B cell (primary cell): ENCODE measurements at places on chromosomes 2 and 18.

- no peaks in the 10 kb centered on the region for H3K4me1 ChIP-seq
- no peak overlapping the region for H3K27ac ChIP-seq
- DNase-seq: no peak
- H3K4me3 ChIP-seq: no peak overlapping the region
- H3K27me3 ChIP-seq: no peaks in the 10 kb centered on the region
- H3K36me3 ChIP-seq: no peaks in the 10 kb centered on the region
Observed at GRCh38 chr18:3235846-3236245, 11.8 kb upstream of the MYL12A start.

GRCh38 chr2:182952741-182953450 is 85.4 kb downstream of the NCKAP1 start:
- DNase-seq: no peak
- H3K4me3 ChIP-seq: no peak overlapping the region
- no peak overlapping the region for H3K27ac ChIP-seq

DNA sequence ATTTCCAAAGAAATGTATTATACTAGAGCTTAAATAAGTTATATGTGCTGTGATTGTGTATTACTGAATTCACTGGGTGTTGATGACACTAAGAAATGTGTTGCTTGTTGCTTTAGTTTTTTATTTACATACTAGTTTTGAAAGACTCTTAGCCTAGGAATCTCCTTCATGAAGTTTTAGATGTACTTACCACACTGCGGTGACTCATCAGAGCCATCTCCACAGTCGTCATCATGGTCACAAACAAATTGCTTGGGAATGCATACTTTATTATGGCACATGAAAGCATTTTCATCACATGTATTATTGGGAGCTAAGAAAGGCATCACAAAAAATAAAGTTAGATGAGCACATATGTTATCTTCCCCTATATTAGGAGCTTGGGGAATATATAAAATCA is 1624.2 kb downstream of the LRP1B start:
- no peak overlapping the region for H3K27ac ChIP-seq
- H3K27me3 ChIP-seq: no peaks in the 10 kb centered on the region
- no peaks in the 10 kb centered on the region for H3K4me1 ChIP-seq
- no peaks in the 10 kb centered on the region for H3K36me3 ChIP-seq
- H3K4me3 ChIP-seq: no peak overlapping the region

DNA sequence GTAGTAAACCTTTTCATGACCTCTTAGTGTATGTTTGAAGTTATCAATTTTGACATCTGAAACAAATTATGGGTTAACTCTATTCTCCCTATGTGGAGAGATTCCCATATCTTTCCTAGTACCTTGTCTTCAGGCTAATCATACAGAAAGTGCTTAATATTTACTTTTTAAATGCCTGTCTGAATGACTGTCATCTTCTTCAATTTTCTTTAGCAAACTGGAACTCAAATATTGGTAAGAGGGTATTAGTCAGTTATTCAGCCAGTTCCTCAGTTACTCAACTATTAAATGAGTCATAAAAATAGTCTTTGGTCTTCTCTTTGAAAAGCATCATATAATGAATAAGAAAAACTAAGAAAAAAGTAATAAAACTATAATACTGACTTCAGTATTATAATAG is 1038.0 kb upstream of the PIK3C3 start:
- no peak overlapping the region for H3K27ac ChIP-seq
- no peak overlapping the region for H3K4me3 ChIP-seq
- H3K36me3 ChIP-seq: no peaks in the 10 kb centered on the region
- no peaks in the 10 kb centered on the region for H3K4me1 ChIP-seq

DNA sequence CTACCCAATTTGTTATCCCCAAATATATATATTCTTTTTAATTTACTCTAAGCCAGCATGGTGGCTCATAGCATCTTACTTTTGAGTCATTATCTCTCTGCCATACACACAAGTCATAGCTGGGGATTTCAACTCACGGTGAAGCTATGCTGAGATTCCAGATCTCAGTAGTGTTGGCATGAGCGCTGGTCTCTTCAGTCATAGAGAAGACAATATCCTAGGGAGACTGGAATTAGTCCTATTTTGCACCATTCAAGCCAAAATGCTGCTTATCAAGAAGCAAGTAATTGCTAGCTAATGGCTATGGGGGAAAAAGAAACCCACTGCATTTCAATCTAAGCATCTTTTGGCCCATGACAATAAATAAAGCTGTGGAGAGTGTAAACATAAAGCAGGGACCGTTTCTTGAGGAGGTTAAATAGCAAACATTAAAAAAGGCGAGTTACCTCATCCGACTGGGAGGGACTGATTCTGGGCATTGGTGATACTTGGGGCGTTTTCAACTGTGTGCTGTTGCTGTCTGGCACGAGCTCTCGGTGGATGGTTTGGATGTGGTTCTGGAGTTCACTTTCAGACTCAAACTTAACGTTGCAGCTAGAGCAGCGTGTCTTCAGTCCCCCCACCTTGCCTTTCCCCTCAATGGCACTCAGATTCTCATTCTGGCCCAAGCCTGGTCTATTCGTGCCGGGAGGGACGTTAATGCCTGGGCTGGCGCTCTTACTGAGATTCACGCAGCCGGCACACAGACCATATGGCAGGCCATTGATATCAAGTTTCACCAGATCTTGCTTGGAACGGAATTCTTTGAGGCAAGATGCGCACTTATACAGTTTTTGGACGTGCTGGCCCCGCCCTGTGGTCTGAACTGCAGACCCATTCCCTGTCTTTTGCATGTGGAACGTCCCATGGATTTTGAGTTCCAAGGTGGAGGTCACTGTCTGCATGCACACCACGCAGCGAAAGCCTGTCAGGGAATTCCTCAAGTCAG is 127.8 kb downstream of the ZNF521 start:
- H3K4me1 ChIP-seq: no peaks in the 10 kb centered on the region
- no peaks in the 10 kb centered on the region for H3K36me3 ChIP-seq
- DNase-seq: no peak
- no peak overlapping the region for H3K4me3 ChIP-seq
- no peak overlapping the region for H3K27ac ChIP-seq
- H3K27me3 ChIP-seq: no peaks in the 10 kb centered on the region
